Muscle of leg (tissue), 16 donors: ENCODE measurements at places on chromosomes 16 and 17.
A peak's percentile ranks its signal among the peaks of the same experiment; 100 is the strongest.

GRCh38 chr17:81385320-81386111 lies 9.7 kb upstream of the BAHCC1 start:
- DNase-seq: peak; percentile 91

DNA sequence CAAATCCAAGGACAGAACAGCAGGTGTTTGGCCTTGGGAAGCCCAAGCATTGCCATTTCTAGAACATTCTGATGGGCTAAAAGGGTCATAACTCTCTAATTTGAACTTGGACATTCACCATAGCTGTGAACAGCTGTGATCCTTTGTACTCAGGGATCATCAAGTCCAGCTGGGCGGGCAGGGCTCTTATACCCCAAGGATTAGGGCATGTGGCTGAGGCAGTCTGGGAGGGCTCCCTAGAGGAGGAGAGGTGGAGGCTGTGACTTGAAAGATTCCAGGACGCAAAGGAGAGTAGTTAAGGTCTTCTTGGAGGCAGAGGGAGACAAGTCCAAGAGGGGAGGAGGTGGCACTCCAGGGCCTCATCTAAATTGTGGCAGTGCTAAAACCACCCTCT lies 233.1 kb upstream of the GSE1 start:
- DNase-seq: no peak

DNA sequence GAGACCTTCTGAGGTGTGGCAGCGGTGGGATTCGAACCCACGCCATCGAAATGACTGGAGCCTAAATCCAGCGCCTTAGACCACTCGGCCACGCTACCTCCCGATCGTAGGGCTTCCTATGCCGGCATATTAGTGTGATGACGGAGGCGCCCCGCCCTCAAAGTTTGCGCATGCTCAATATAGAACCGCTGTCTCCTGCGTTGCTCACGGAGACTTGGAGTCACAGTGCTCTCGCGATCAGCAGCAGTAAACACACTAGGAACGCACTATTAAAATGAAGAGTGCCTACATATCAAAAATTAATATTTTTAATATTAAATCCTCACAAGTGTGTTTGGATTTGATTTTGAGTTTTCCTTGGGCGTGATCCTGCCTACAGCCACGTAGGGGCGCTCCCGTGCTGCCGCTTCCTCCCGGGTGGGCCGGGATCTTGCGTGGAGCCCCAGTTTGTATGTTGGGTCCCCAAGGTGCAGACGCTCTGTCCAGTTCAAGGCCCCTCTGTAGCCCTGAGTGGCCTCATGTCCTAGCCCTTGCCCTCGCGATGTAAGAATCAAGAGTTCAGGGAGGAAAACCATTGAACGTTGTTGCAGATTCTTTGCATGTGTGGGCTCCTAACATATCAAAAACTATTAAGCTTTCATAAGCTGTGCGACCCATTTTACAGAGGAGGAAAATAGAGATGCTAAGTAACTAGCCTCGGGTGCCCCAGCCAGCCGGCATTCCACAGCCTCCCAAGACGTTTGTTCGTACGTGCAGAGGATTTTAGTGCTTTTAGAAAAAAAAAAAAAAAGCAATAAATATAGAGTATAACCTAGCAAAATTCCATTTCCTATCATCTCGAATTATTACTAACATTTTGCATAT lies 10.2 kb upstream of the EEF2K start:
- peak; percentile 97 for DNase-seq

DNA sequence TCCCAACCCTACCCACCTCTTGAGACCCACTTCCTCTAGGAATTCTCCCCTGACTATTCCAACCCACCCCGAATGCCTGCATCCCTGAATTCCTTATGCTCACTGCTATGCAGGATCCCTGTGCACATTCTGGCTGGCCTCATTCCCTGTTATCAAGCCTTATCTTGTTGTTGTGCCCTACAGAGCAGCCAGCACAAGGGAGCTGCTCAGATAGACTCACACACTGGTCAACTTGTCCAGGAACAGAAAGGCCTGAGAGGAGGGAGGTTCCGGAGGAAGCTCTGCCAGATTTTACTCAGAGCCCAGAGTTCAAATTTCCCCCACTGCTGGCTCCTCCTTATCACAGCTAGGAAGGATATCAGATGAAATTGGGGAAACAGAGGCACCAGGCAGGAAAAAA lies 24.8 kb upstream of the MYO18A start:
- DNase-seq: no peak

DNA sequence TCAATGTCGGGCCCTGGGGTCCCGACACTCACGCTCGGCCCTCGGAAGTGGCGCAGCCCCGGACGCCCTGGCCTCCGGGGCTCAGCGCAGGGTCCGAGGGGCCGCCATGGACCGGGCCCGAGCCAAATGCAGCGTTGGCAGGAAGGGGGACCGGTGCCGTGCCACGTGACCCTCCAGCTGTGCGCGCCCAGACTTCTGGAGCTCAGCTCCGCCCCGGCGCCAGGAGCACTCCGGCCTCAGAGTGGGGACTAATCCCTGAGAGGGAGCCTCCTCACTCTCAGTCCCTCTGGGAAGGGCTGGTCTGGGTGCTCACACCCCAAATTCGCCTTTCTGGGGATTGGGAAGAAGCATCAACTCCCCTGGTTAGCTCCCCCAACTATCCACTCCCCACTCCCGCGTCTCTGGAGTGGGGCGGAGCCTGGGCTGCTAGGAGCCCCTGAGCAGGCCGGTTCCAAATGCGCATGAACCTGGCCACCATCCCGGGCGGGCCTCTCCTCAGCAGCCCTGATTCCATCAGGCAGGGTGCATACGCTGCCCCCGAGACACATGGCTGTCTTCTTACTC lies at the start of gene B3GNT9:
B3GNT9 (minus strand) TSS at position 166 of the 564 bp plus-strand sequence. CDS start 513 bp downstream, outside the sequence.
- DNase-seq: peak; percentile 94

DNA sequence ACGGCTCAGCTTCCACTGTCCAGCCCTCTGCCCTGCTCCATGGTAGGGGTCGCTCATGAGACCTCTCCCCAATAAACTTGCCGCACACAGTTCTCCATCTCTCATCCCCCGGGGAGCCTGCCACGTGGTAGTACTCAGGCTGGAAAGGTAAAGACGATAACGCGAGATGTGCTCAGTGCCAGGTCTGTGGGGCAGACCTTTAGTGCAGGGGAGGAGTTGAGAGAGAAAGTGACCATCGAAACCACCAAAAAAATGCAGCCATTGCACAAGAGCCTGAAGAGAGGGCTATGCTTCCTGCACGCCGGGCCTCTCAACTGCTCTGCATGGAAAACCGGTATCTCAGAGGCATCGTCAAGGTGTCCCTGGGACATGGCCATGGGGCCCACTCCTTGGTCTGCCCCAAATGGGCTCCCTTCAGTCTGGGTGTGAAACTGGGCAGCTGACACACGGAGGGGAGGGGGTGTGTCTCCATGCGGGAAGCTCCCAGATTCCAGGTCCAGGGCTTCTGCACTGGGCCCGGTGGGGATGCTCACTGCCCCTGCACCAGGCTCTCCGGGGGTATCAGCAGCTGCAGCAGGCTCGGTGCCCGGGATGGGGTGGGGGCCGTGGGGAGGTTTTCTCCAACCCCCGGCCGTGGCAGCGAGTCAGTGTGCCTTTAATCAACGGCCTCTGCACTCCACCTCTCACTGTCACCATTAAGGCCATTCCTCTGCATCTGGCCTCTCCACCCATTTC lies 4.7 kb upstream of the AANAT start:
- no peak for DNase-seq

DNA sequence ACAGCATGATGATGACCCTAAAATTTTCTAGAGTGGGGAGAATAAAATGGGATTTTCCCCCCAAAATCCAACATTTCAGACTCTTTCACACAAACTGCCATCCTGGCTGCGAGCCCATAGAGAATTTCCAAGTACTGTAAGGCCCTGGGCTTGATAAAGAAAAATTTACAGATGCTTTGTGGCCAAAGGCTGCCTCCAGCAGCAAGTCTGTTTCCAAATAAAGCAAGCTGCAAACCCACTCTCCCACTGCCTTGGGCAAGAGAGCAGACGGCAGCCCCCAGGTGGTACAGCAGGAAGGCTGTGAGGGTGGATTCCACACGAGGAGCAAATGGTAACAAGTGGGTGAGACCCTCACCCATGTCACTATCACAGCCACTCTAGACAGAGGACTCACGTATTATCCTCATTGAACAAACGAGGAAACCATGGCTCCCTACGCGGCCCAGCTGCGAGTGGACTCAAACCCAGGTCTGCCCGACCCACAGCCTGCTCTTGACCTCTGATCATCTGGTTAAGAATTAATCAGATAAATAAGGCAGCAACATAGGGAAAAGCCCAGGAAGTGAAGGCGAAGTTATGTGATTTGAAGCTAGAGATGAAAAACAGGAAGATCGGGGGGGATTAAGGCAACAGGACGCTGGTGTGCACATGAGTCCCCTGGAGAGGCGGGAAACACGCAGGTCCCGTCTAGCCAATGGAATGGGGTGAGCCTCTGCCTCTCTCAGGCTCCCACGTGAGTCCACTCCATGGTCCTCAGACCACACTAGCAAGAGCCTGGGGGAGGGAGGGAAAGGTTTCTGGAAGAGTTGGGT lies 37.4 kb downstream of the AXIN2 start:
- DNase-seq: no peak

GRCh38 chr16:59632276-59632855 lies 898.2 kb upstream of the GOT2 start:
- no peak for DNase-seq

GRCh38 chr16:2775131-2775716 lies 1.9 kb downstream of the ELOB start:
- no peak for DNase-seq

DNA sequence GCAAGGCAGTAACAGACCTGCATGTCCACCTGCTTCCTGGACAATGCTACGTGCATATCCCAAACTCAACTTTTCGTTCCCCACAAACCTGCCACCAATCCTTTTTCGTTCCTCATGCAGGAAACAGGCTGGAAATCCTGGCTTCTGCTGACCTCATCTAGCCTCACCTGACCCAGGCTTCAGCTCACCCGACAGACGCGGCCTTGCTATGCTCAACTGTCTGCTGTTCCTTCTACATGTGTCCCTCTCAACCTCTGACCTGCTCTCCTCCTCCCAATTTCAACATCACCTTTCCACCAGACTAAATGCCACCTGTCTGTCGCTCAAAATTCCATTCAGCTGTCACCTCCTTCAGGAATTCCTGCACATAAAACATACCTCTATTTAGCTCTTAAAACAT lies 44.5 kb downstream of the XPO6 start:
- DNase-seq: no peak

GRCh38 chr17:75835654-75835987 lies 8.6 kb downstream of the UNC13D start:
- no peak for DNase-seq

DNA sequence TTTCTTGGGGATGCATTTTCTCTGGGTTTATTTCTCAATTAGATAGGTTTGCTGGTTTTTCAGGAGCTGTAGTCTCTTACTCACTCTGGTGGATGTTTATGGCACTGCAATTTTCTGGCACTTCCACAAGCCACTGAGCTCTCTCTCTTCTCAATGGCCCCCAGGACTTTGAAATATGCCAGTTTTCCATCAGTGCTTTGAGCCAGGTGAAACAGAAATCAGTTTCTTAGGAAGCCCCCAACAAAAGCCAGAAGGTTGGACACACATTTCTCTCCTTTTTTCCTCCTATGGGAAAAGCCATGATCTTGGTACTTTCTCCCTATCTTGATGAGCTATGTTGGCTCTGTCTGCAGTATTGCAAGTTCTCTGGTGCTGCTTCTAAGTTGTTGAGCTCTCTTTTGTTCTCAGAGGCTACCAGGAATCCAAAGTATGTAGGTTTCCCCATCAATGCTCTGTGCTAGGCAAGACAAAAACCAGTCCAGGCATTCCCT lies 90.7 kb upstream of the SMIM36 start:
- peak; percentile 19 for DNase-seq

DNA sequence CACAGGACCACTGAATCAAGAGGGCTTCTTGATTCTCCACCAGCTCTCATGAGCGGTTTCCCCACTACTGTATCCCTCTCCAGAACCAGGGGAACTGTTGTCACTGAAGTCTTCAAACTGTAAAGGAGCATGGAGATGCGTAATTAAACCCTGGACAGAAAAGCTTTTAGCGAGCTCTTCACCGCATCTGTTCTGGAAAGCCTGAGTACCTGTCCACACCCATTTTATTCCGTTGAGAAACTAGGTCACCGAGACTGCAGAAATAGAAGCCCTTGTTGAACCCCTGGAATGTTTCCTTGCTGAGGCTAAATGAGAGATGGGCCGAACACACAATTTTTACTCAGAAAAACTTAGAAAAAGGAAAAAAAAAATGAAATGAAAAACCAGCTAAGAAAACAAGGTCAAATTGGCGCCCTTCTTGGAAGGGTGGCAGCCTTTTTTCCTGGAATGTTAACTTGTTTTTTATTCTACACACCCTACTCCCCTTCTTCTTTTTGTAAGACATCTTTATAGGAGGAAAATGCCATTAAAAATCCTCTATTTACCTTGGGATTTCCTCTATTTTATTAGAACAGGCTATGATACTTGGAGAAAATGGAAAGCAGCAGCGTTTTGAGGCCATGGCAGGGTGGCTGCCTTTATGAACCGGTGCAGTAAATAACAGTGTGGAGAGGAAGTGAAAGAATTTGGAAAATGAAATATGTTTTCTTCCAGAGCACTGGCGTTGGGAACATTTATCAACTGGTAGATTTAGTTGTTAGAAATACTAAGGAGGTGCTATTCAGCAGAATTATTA lies 52.6 kb upstream of the CRISPLD2 start:
- peak; percentile 36 for DNase-seq

- DNase-seq: peak; percentile 94
Measured at GRCh38 chr16:86566601-86566965, at the start of gene FOXC2. Gene FOXC2 (plus strand): TSS chr16:86566829. CDS start chr16:86567336, 507 bp downstream.

- DNase-seq: no peak
Measured at GRCh38 chr16:12084436-12084835, 107.9 kb downstream of the SNX29 start.

- no peak for DNase-seq
Measured at GRCh38 chr17:62565817-62566216, 61.7 kb upstream of the MRC2 start.

DNA sequence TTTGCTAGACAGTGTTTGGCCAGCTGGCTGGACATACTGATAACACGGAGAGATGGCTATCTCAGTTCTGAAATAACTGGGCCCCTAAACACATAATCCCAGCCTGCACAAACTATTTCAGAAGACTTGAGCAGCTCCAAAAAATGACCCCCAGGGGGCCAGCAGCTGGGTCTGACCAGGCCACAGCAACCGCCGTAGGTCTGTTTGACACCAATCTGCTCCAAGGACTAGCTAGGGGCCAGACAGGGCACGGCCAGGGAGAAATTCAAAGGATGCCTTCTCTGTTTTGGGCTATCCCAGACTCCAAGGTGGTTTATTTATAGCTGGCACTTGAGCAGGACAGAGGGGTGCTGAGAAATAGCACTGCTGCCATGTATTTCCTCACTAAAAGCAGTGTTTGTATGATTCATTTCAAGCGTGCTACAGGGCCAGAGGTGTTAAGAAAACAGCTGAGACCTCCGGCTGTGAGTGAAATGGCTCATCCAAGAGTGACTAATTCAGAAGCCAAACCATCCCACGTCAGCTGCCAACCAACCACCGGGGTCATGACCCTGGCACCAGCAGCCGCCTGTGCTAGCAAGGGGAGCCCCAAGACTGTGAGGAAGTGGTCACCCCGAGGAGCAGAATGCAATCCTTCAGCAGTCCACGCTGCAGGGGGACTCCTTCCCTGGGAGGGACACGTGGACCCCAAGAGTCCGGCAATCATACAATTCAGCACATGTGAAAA lies 5.7 kb downstream of the GGA2 start:
- DNase-seq: peak; percentile 54
